A172 (cell line): ENCODE measurements at places on chromosomes 7 and 10. TPM values are rescaled to one million over a fixed set of nuclear protein-coding genes. Genes with fewer than 3 reads are reported as not detected.
A peak's percentile ranks its signal among the peaks of the same experiment; 100 is the strongest.

DNA sequence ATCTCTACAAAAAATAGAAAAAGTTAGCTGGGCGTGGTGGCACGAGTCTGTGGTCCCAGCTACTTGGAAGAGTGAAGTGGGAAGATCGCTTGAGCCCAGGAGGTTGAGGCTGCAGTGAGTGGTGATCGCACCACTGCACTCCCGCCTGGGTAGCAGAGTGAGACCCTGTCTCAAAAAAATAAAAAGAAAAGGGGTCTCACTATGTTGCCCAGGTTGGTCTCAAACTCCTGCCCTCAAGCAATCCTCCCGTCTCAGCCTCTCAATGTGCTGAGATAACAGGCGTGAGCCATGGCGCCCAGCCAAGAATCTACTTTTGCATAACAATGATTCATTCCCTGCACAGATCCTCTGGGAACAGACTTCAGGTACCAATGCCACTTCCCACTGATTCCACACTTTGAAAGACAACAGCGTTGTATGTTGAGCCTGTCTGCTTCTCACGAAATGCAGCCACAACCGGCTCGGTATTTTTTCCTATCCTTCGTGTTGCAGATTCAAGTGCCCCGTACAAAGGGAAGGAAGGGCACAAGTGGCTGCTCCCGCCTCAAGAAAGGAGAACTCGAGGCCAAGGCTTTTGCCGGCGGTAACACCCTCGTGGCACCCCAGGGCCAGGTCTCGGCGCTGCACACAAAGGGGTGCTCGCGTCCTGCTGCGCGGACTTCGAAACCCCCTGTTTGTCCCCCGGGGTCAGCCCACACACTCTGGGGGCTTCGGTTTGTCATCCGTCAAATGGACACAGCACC is 745 bp downstream of the DAGLB start:
- peak; percentile 94 for DNase-seq

- no peak for DNase-seq
Measured at GRCh38 chr7:135158874-135159273, 11.0 kb downstream of the TMEM140 start.

CADPS2 gene
- 3.4 and 3.7 TPM in 2 replicates for total RNA-seq

MAP3K8 gene
- total RNA-seq: 12.4 and 14.9 TPM in 2 replicates

RAMP3 gene
- total RNA-seq: 0.10 TPM in 1 of 2 replicates, not detected in the other

DNA sequence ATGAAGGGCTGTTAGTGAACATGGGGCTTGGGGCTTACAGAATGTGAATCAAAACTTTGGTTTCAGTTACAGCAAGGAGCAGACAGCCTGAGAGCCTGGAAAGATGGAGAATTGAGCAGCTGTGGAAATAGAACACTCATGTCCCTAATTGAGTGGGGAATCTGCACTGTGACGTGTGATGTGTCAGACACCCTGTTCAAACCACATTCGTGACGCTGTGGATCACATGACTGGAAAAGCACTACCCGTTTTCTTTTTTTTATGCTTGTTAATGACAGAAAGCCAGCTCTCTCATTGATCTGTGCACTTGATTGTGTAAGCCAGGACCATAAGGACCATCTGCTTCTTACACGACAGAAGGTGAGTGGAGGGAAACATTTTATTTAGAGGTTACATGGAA is 15.1 kb upstream of the TBX20 start:
- no peak for DNase-seq

DNA sequence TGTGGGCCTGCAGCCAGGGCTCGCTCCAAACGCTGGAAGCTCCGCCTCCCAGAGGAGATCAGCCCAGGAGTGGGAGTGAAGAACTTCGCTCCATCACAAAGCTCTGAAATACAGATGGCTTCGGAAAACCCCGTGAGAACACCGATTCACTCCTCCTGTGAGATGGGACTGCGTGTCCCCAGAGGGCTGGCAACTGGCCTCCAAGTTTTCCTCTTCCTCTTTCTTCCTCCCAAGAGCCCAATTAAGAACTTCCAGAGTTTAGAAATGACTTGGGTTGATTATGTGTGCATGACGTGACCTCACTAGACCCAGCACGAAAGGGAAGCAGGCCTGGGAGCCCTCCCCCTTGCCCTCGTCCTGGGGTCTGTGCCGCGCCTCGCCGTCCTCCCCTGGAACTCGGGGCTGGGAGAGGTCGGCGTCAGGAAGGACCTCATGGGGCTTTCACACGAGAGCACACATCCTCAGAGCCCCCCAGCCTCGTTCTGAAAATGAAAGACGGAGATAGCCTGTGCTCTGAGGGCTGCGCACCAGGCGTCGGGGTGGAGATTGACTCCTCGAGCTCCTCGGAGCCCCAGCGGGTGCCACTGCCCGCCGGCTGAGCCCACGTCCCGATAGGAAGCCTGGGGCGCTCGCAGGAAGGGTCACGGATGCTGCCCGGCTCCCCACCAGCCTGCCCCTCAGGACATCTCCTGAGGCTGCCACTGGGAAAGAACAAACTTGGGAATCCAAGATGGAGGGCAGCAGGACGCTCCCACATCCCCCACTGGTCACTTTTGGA is 37.8 kb downstream of the PTPRN2 start:
- no peak for DNase-seq

- DNase-seq: no peak
Measured at GRCh38 chr7:159104188-159104920, 40.3 kb downstream of the VIPR2 start.

YKT6 gene
- 133 and 137 TPM in 2 replicates for total RNA-seq

SPDYE2B gene
- total RNA-seq: not detected in 2 replicates

GRCh38 chr10:86389441-86390193 is 23.0 kb upstream of the GRID1 start:
- no peak for DNase-seq

HOXA7 gene
- total RNA-seq: not detected in 2 replicates

DNA sequence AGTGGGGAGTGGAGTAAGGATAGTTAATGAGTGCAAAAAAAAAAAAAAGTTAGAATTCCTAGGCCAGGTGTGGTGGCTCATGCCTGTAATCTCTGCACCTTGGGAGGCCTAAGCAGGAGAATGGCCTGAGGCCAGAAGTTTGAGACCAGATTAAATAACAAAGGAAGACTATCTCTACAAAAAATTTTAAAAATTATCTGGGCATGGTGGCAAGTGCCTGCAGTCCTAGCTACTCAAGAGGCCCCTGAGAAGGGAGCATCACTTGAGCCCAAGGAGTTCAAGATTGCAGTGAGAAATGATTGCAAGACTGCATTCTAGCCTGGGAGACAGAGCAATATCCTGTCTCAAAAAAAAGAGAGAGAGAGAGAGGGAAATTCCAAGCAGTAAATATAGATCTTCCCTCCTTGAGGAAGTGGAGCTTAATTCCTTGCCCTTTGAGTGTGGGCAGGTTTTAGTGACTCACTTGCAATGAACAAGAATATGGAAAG is 19.5 kb upstream of the CSTF2T start:
- peak; percentile 2 for DNase-seq

GRCh38 chr10:77146712-77147336 is 490.8 kb downstream of the KCNMA1 start:
- DNase-seq: no peak

- DNase-seq: no peak
Measured at GRCh38 chr7:158618745-158619140, 31.1 kb upstream of the PTPRN2 start.

PDCD11 gene
- total RNA-seq: 28.7 and 33.7 TPM in 2 replicates

- no peak for DNase-seq
Measured at GRCh38 chr7:130187360-130187759, 17.8 kb downstream of the TMEM209 start.

DNA sequence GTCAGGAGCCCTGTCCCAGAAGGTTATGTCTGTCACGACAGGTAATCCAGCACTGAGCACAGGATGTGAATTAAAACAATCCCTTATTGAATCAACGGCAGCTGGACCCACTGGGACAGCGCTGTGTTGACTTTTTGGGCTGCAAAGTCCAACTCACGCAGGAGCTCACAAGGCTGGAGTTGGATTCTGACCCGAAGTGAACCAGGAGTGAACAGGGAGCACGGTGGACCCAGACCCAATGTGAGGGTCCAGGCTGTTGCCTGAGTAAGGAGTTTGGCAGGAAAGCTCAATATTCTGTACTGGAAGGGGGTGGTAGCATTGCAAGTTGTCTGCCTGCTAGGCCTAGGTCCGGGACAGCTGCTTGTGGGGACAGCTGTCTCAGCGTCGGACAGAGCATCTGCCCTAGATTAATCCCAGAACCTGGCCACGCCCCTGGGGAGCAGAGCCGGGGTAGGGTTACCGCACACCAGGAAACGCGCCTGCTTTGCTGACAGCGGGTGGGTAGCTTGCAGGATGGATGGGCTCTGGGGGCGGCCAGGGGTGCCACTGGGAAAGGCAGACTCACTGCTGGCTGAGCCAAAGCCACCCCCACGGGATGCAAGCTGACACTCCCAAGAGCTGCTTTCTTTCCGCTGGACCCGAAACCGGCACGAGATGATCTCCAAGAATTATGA is 24.0 kb downstream of the COL26A1 start:
- peak; percentile 26 for DNase-seq

DNA sequence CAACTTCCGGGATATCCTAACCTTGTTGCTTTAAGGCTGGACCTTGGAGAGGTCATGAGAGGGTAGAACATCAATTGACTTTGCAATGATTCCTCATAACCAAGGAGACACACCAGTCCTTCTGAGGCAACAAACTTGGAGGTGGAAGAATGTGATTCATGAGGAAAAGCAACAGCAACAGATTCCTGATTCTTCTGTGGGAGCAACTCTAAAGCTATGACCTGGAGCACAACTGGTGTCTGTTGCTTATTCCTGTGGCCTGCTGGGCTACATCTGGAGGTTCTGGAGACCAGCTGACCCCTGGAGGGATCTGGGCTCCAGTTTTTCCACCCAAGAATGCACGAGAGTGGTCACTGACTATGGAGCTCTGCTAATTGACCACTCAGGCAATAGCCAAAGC is 116.6 kb downstream of the CREB5 start:
- DNase-seq: no peak

DNA sequence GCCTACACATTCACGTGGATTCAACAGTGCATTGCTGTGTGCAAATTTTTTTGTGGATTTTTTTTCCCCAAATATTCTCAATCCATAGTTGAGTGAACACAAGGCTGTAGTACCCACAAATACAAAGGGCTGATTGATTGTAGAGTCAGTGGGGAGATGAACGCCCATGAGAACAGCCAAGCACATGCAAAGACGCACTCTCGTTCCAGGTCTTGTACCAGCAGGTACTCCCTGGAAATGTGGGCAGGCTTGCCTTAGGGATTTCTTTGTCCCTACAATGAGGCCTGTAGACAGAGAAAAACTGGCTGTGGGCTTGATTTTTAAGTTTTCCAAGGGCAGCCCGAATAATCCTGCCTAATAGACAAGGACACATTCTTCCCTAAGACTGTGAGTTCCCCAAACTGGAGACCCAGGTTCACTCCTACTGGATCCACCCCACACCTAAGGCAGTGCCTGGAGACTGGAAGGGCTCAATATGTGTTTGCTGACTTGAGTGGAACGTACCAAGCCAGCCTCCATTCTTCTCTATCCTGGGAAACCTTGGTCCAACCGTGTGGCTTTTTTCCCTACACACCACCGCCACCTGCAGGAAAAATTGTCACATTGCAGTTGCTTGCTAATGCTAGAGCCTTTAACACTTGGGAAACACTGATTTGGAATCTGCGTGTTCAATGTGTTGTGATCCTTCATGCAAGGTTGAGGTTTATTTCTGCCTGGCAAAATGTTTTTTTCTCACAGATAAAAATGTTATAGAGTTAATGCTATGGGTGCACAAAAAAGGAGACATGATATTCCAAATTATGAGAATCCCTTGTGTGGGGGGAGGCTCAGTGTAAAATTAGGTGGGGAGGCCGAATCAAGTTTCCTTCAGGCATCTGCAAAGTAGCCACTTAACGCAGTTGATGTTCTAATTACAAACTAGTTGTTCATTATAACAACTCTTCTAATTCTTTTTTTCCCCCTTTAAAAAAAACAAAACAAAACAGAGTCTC is 49.3 kb downstream of the PPP1R17 start:
- DNase-seq: peak; percentile 69

DNA sequence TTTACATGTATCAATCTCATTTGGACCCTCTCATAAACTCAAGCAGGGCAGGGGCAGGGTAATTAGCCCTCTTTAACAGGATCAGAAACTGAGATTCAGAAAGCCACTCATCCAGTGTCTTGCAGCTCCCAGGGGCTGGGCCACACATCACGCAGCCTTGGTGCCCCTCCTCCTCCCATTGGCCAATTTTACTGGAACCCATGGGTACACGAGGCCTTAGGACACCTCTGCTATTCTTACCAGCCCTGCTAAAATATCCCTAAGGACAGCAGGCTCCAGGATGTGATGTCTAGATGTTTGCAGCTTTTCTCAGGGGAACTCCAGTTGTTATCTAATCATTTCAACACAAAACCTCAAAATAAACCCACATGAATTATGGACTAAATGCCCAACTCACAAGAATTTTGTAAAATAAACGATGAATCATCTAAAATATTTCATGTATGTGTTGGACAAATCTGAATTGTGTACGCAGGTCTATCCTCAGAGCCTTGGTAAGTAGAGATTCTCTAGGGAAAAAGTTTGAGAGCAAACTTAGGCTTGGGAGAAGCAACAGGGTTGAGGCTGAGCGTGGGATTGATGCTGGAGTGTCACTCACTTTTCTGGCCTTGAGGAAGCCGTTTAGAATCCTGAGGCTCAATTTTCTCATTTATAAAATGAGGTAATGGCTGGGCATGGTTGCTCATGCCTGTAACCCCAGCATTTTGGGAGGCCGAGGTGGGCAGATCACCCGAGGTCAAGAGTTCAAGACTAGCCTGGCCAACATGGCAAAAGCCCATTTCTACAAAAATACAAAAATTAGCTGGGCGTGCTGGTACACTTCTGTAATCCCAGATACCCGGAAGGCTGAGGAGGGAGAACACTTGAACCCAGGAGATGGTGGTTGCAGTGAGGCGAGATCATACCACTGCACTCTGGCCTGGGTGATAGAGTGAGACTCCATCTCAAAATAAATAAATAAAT is 69.7 kb upstream of the TNS3 start:
- DNase-seq: peak; percentile 99

DNA sequence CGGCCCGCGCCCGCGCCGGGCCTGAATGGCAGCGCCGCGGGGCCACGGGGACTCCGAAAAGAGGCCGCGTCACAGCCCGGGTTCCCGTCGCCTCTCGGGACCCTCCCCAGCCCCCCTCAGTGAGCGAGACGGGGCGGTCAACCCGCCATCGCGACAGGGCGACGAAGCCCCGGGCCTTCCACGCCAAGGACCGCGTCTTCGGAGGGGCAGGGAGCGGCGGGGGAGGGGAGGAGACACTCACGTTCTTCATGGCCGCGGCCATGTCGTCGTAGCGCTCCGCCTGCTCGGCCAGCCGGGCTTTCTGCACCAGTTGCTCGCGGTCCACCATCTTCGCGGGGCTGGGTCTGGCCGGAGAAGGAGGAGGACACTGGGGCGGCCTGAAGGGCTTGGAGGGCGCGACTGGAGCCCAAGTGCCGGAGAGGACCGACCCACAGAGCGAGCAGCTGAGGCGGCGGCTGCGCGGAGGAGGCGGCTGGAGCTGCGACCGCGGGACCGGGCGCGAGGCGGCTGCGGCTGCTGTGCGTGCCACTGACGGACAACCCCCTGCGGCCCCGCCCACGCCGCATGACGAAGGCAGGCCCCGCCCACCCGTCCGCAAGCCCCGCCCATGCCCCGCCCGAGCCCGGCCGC is at the start of gene YWHAG:
YWHAG (minus strand) TSS at position 511 of the 630 bp plus-strand sequence; CDS start at position 328, 183 bp downstream.
- peak; percentile 78 for DNase-seq

GRCh38 chr10:119973281-119973680 is 80.8 kb downstream of the SEC23IP start:
- peak; percentile 24 for DNase-seq

STRA8 gene
- total RNA-seq: not detected in 2 replicates

OPN1SW gene
- not detected in 2 replicates for total RNA-seq
